Jurkat, Clone E6-1 (cell line): ENCODE measurements at places on chromosomes 12 and 14.

- DNase-seq, result peak; percentile 15
Observed at GRCh38 chr14:92040431-92041051, 682 bp upstream of the TRIP11 start.

DNA sequence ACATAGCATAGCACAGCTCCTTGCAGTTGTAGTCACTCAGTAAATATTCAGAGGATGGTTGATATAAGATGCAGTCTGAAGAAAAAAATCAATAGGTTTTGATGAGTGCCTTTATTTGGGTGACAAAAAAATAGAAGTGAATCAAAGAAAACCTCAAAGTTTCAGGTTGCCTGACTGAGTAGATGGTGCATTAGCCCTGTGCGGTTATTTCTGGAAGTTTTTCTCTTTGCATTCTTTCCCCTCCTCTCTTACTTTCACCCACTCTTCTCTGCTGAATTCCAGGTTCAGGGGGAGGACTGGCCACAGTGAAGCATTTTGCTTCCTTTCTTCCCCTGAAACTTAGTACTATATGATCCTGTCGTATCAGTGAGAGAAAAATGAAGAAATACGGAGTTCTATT, 28.6 kb downstream of the TRHDE start:
- no peak for DNase-seq

DNA sequence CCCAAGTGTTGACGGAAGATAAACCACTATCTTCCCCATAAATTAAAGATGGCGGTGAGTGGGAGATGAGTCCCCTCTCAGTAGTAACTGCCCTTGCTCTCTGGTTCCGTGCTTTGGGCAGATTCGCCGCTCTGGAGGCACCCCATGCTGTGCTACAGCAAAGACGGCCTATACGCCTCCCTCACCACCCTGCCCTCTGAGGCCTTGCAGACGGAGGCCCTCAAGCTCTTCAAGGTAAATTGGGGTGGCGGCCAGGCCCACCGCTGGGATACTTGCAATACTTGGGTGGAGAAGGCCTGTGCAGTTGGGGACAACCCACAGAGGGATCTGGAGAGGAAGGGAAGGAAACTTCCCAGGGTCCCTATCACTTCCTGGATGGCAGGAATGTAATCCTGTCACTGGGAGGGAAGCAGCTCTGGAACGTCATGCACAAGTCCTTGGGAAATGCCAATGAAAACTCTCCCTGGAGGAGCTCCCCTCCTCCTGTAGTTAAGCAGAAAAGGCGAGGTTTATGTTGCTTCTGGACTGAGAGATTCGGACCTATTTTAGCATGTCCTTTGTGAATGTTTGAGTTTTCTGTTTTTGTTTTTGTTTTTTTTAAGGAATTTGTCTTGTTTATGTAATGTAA, 22.8 kb downstream of the PIGH start:
- no peak for DNase-seq

- DNase-seq, result no peak
Observed at GRCh38 chr14:62187265-62187664, 425.0 kb downstream of the SNAPC1 start.

DNA sequence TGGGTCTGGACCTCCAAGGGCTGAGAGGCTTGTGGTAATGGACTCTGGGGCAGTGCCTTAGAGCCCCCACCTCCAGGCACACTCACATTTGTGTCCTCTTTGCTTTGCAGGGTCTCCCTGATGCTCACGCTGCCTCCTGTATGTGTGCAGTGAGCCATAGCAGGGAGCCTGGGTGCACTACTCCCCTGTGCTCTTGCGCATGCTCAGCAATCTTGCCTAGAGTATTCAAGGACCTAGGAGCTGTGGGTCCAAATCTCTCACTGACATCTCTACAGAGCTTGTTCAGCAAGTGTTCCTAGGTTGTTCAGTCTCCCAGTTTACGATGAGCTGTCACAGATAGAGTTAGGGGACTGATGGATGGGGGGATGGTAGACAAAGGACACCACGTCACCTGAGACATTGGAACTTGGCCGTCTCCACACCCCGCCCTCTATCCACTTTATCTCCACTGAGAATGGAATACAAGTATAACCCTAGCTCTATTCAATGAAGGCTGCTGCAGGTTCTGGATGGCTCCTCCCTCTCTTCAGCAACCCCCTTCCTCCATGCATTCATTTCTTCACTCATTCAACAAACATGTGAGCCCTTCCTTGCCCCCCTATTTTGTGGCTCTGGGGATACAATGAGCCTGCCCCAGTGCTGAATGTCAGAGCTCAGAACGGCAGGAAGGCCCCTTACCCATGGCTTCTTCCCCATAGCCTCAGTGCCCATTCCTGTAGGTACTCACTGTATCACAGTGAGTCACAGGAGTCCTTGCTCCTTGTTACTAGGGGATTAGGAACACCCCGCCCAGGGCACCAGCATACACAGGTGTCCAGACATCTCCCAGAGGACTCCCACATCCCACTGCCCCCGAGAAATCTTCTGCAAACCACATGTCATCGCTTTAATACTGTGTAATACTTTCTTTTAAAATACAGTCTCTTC, 31.2 kb downstream of the FIGNL2 start:
- no peak for DNase-seq

DNA sequence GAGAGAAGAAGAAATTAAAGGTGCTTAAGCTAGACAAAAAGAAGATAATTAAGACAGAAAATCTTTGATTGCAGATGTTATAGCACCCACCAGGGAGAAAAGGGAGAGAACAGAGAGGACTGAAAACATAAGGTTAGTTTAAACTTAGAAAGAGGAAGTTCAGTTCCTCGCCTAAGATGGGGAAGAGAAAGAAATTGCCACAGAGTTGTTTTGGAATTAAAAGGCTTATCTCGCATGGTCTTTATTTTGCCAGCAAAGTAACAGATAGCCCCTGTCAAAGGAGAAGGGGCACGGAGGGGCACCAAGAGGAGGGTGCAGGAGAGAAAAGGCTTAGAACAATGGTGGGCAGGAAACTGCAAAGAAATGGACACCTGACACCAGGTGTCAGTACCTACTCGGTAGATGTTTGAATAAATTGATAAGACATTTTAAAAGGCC, 17.8 kb upstream of the OXA1L start:
- DNase-seq, result no peak

DNA sequence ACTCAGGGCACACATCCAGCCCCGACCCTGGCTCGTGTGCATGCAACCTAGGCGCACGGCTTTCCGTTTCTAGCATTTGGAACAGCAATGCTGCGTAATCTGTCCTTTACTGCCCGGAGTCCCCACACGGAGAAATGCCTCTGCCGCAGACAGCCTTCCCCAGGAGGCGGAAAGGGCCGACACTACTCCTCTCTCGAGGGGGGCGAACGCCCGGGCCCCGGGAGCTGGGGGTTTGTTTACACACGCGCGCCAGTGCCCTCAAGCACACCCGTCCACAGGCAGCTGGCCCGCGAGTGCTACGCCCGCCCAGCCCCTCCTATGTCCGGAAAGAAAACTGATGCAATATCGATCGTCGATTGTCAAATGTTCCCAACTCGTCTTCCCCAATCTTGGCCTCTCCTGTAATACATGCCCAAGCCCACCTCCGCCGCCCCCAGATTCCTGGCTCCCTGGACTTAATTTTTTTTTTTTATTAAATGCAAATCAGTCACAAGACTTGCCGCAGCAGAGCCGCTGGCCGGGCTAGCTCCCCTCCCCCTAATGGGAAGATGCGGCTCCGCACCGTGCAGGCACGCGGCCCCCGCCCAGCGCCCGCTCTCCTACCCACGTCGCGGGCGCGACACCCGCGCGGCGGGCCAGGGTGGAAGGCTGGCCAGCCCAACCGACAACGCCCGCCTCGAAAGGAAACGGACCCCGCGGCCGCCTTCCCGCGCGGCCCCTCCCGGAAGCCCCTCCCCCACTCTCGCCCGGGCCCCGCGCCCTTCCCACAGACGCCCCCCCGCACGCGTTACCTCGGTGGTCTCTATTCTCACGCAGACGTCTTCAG, 642 bp downstream of the SLC38A2 start:
- no peak for DNase-seq

DNA sequence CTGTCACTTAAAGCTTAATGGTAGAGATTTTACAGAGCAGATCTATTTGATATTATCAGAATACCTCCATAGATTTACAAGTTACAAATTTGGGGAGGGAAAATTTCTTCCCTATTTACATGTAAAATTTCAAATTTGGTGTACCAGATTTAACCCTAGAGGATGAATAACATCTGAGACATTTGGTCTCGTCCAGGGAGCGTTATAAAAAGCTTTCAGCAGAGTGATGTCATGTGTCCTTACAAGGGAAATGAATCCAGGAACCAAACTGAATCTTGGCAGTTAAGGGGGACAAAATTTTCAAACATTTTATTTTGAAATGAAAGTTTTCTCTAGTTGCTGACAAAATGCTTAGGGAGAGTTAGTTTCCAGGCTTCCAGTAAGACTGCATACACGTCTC, 4.5 kb upstream of the CDK17 start:
- no peak for DNase-seq

DNA sequence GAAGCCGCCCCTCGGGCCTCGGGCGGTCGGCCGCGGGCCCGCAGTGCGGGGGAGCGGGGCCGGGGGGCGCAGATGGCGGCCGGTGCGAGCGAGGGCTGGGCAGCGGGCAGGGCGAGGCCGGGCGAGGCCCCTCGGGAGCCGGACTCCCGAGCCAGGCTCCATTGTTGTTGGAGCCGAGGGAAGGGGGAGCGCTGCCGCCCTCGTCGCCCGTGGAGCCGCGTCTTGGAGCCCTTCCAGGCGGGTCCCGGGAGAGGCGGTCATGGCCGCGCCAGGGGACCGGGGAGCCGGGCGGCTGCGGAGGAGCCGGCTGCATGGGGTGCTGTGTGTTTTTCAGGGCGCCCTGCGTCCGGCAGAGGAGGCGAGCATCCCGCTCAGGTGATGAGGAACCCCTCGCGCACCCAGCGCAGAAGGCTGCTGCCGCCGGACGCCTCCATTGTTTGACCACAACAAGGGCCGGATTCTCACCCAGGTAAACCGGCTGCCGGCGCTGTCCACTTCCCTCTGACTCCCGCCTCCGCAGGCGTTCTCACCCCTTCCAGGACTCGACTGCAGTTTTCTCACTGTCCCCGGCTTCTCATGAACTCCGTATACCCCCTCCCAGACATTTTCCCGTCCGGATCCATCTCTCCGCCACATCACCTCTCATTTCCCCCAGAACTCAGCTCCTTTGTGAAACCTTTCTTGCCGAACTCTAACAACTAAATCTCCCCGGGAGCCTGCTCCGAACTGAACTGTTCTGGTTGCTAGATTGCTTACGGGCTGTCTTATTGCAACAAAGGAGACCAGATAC, 732 bp downstream of the ZNF664 start:
- DNase-seq, result no peak
